ENCODE measurements at places on chromosomes 6 and 20.
A peak's percentile ranks its signal among the peaks of the same experiment; 100 is the strongest.

DNA sequence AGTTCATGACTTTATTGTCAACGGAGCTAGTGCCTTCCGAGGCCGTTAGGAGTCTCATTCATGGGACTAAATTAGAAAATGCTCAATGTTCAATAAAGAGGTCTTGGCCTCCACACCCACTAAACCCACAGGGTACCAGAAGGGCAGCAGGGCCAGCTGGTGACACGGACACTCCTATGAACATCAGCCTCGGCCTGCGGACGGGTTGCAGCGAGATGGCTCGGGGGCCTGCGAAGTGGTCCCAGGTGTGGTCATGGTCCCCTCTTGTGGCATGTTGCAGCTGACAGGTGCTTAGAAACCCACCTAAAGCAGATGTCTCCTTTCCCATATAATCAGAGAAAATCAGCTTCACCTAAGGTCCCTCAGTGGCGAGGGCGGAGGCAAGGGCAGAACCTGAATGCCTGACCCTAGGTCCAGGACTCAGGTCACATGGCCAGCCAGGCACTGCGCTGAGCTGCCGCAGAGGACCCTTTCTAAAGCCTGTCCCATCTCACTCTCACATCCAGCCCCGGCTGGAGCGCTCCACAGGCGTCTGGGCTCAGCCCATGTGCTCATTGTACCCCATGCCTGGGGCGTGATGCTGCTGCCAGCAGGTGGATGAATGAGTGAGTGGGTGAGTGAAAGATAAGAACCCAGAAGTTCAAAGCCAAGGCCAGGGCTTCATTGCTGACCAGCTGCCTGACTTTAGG is 35.8 kb downstream of the NFATC2 start:
- DNase-seq = no peak

- no peak for DNase-seq
Measured at GRCh38 chr6:7656355-7656754, 66.4 kb downstream of the SNRNP48 start.

DNA sequence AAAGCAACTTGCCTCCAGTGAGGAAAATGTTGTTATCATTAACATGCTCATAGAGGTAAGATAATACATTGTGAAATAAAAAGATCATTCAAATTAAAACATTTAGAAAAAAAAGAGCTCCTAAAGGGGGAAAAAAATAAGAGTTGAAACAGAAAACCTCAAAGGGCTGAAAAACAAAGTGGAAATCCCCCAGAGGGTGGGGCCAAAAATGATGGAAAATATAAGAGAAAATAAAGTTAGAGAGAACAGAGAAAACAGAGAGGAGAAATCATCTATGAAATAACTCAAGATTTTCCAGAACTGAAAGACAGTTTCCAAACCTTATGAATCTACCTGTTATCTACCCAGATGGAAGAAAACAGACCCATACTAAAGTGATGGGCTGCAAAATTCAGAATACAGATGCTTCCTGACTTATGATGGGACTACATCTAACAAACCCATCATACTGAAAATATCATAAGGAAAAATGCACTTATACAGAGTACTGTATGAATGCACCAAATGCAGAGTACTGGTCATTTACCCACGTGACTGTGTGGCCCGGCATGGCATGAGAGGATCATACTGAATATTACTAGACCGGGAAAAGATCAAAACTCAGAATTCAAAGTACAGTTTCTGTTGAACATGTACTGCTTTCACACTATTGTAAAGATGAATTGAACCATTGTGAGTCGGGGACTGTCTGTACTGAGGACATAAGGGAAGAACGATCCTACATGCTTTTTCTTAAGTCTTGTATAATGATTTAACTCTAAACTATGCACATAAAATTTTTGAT is 4.0 kb downstream of the ZBTB24 start:
- no peak for DNase-seq

DNA sequence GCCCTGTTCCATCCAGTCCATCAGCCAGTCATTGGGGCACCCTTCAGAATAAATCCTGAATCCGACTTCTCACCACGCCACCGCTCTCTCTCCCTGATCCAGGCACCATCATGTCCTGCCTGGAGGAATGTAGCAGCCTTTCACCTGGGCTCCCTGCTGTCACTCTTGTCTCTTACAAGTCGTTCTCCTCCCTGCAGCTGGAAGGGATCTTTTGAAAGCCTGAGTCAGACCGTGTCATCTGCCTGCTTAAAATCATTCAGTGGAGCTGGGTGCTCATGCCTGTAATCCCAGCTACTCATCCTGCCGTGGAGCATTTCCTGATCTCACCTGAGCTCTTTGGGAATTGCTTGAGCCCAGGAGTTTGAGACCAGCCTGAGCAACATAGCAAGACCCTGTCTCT is 19.2 kb upstream of the KCNG1 start:
- DNase-seq = no peak

- peak; percentile 58 for DNase-seq
Measured at GRCh38 chr6:117496383-117496990, 14.0 kb downstream of the DCBLD1 start.

GRCh38 chr6:164208371-164208770 is 793.9 kb downstream of the QKI start:
- no peak for DNase-seq

- DNase-seq = no peak
Measured at GRCh38 chr6:156590482-156590881, 186.7 kb upstream of the ARID1B start.

Data from NCI-H226 (cell line).